ENCODE measurements at places on chromosomes 3 and 15. TPM values are rescaled to one million over a fixed set of nuclear protein-coding genes. Genes with fewer than 3 reads are reported as not detected.

Gene DPPA2
- polyA plus RNA-seq = 1.4 TPM

Gene RAB6B
- 16.5 TPM for polyA plus RNA-seq

Gene CCNB2
- 46.9 TPM for polyA plus RNA-seq

Gene FBXL2
- polyA plus RNA-seq = 28.3 TPM

Gene GPR149
- not detected for polyA plus RNA-seq

Gene RFX7
- 22.0 TPM for polyA plus RNA-seq

Gene MUSTN1
- polyA plus RNA-seq = 0.22 TPM

Gene C3orf20
- polyA plus RNA-seq = 0.38 TPM

Gene NEK10
- polyA plus RNA-seq = 2.2 TPM

Gene STRIT1
- polyA plus RNA-seq = 1.9 TPM

Gene SENP5
- polyA plus RNA-seq = 19.4 TPM

Gene ZNF860
- polyA plus RNA-seq = 2.3 TPM

Gene PATL2
- polyA plus RNA-seq = 0.58 TPM

Gene RHOV
- 1.4 TPM for polyA plus RNA-seq

Gene IL16
- 6.2 TPM for polyA plus RNA-seq

Gene CCRL2
- polyA plus RNA-seq = 1.5 TPM

Gene THPO
- polyA plus RNA-seq = 3.1 TPM

Gene ZNF619
- polyA plus RNA-seq = 7.3 TPM

Gene LSMEM2
- 0.54 TPM for polyA plus RNA-seq

Gene PLA2G4D
- polyA plus RNA-seq = 0.04 TPM

Gene MEGF11
- polyA plus RNA-seq = 2.1 TPM

Gene ISLR
- polyA plus RNA-seq = 54.6 TPM

Gene GAP43
- polyA plus RNA-seq = 0.35 TPM

Gene CHRM5
- polyA plus RNA-seq = 0.07 TPM

Gene SOX2
- polyA plus RNA-seq = 0.30 TPM

Gene SLC12A8
- polyA plus RNA-seq = 6.2 TPM

Gene STX19
- 0.31 TPM for polyA plus RNA-seq

Gene GABRB3
- polyA plus RNA-seq = 6.5 TPM

Gene CACNA2D2
- 16.1 TPM for polyA plus RNA-seq

Gene TRIM71
- 7.3 TPM for polyA plus RNA-seq

Gene ASB14
- 0.58 TPM for polyA plus RNA-seq

Gene FRMD5
- polyA plus RNA-seq = 0.76 TPM

Gene PPP2R3A
- 23.2 TPM for polyA plus RNA-seq

Gene CAMP
- polyA plus RNA-seq = 1.2 TPM

Gene NUP210
- polyA plus RNA-seq = 23.7 TPM

Gene GUCA1C
- 0.21 TPM for polyA plus RNA-seq

Gene CCDC39
- polyA plus RNA-seq = 5.0 TPM

Gene IL20RB
- 0.20 TPM for polyA plus RNA-seq

Gene EFCAB12
- 3.6 TPM for polyA plus RNA-seq

Gene CLRN1
- not detected for polyA plus RNA-seq

Gene OR5K1
- not detected for polyA plus RNA-seq

Gene POLG
- 47.8 TPM for polyA plus RNA-seq

Gene C3orf85
- 19.0 TPM for polyA plus RNA-seq

Gene ST8SIA2
- polyA plus RNA-seq = 6.0 TPM

Gene CHMP2B
- polyA plus RNA-seq = 55.5 TPM

Gene COMMD2
- polyA plus RNA-seq = 57.8 TPM

Gene GRK7
- not detected for polyA plus RNA-seq

Measured in right renal cortex interstitium (tissue), 3 donors.